B cell (primary cell): ENCODE measurements at places on chromosomes 3 and 15.

DNA sequence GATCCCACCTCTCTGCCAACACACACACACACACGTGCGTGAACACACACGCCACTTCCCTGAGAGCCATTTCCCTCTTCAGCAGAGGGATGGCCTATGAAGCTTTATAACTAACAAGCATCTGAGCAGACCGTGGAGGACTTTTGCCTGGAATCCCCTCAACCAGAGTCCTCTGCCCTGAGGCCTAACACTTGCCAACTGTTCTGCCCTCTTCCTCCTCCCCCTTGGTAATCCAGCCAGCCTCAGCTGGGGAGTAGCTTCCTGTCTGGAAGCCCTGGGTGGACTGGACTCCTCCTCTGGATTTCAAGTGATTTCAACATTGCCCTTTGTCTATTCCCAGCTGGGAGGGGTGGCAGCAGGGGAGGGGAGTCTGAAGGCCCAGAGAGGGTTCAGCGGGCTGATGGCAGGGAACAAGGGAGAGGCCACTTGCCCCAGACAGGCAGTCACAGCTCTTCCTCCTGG, 68.4 kb upstream of the HACD2 start:
- DNase-seq: no peak

- no peak for DNase-seq
These were observed 65.3 kb upstream of the SLCO2A1 start for GRCh38 chr3:134095005-134095404.

- no peak for DNase-seq
These were observed 60.4 kb upstream of the RNF7 start for GRCh38 chr3:141677701-141678100.

- DNase-seq: no peak
These were observed 15.8 kb downstream of the ST3GAL6 start for GRCh38 chr3:98778852-98779413.

GRCh38 chr3:11544412-11545181, 99.1 kb downstream of the VGLL4 start:
- no peak for DNase-seq
